Stimulated activated CD4-positive, alpha-beta T cell treated with anti-CD3 and anti-CD28 coated beads, Interleukin-12 subunit alpha, Interleukin-12 subunit beta, amount 100 ng/mL, for 48 hours (primary cell): ENCODE measurements at places on chromosomes 6 and 20.

DNA sequence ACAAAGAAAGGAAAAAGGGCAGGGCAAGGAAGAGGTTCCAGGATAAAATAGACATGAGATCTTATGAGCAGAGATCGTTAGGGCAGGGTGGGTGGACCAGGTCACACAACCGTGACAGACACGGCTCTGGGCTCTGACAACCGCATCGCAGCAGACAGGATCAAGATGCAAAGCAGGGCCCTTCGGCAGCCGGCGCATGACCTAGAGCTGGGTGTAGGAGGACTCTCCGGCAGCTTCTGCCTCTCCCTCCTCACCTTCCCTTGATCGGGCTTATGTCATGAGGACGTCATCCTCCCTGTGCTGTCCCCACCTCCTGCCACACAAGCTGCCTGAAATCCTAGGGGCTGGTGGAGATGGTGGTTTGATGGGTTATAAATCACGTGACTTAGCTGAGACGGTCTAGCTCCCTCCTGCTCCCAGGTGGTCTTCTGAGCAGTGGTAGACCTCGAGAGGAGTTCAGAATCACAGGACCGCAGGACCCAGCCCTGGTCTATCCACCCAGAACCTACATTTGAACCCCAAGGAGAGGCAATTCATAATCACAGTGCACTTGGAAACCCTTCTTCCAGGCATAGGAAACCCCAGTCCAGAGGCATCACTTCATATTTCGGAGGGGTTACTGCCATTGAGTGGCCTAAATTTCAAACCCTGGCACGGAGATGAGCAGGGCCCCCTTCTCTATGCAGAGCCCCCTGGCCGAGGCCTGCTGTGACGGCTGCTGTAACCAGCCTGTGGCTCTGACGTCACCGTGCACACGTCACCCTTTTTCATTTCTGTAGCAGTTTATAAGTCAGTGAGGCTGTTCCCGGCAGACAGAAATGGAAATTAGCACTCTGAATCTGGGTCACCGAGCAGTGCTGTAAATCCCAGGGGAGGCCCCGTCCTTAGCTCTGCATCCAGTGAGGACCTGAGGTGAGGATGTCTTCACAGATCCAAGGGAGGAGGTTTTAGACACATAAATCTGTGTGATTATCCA is 8.7 kb upstream of the CCR6 start:
- DNase-seq, result peak; percentile 38

DNA sequence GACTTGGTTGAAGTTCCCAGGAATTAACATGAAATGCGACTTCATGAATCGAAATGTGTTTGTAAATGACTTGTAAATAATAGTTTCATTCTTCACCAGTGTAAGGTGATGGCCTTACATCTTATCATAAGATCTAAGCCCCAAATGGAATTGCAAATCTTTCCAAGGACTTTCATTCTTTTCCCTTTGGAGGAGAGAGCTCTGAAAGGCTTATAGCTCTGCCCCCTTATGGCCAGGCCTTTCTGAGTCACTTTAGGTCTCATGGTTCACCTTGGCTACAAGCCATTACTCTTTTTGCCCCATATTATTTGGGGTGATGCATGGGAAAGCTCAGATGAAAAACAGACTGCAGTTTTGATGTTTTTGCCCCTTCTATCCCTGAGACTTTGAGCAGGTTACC is 209.1 kb upstream of the BMP2 start:
- DNase-seq, result no peak

GRCh38 chr6:25222006-25222678 is 57.0 kb upstream of the CARMIL1 start:
- DNase-seq, result no peak

GRCh38 chr20:3248167-3248992 is 9.4 kb upstream of the SLC4A11 start:
- no peak for DNase-seq

GRCh38 chr20:5480824-5481600 is 164.3 kb upstream of the PROKR2 start:
- no peak for DNase-seq

- DNase-seq, result no peak
Observed at GRCh38 chr20:16393297-16393696, 180.0 kb downstream of the KIF16B start.

DNA sequence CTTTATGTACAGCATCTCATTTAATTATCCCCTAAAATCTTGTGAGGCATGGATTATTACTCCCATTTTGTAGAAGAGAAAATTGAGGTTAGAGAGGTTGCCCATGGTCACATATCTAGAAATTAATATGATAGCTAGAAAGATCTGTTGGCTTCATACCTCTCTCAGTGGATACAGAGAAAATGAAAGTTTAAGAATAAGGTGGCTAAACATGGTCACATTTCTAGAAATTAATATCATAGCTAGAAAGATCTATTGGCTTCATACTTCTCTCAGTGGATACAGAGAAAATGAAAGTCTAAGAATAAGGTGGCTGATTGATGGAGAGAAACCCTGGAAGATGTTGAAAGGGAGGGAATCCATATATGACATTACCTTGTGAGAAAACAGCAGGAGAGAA is 260.7 kb upstream of the MAN1A1 start:
- DNase-seq, result no peak

DNA sequence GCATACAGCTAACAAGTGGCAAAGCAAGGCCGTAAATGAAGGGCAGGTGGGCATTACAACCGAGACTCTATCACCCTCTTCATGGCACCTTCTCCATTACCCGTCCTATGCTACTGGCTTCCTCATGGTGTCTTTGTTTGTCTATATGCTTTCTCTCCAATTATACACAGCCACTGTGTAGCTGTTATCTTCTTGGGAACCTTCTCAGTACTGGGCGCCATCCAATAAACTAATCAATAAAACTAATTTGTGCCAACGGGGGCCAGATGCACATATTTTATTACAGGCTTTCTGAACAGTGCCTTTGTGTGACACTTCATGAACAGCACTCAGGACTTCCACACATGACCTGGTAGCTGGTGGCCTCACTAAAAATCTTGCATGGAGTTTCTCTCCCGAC is 149.8 kb upstream of the PCSK2 start:
- DNase-seq, result no peak

GRCh38 chr6:158002951-158003853 is 21.5 kb downstream of the SYNJ2 start:
- peak; percentile 49 for DNase-seq

DNA sequence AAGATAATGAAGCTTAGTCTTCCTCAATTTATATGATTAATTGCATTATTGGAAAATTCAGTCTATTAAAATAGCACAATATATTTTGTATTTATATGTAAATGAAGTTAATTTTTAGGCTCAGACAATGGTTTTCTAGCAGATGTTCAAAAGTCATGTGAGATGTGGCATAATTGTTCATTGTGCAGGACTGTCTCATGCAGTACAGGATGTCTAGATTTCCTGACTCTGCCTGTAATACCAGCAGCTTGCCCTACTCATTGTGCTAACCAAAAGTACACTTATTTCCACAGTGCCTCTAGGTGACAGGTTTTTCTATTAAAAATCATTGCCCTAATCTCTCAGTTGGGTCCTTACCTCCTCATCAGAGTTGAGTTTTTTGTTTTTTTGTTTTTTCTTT is 12.4 kb downstream of the RALGAPB start:
- no peak for DNase-seq

- DNase-seq, result no peak
Observed at GRCh38 chr6:112216662-112217551, 37.5 kb downstream of the LAMA4 start.

GRCh38 chr6:34546551-34547321 is 9.4 kb downstream of the SPDEF start:
- no peak for DNase-seq

DNA sequence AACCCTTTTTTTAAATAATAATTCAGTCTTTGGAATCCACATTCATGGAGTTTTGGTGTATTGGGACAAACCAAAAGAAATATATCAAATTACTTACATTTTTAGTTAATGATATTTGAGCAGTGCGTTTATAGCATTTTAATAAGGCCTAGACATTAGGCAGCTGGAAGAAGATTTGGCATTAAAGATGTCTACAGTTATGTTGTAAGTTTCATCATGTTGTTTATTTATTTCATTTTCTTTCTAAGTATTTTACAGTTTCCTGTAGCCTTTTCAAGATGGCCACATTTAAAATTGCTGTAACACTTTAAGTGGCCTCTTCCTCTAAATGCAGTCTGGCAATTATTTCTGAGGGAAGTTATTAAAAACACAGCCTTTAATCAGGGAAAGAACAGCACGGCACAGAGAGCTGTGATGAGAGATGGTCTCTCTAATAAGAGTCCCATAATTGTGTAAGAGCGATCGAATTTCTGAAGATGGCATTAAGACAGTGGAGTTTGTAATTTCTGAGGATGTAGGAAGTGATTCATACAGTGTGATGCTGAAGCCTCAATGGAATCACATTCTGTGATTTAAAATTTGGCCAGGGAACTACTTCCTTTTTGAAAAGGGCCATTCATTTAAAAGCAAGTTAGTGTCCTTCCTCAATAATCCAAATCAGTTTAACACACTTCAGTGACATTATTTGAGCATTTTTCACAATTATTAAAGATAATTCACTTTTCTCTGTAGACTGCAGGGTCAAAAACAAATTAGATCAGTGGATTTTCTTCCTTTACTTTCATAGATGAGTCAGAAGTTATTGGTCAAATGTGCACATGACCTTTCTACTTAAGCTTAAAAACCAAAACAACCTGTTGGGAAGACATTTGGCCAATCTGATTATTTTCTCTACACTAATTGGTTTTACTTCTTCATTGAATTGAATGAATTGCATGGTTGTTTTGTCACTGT is 52.4 kb upstream of the EDN3 start:
- DNase-seq, result no peak

DNA sequence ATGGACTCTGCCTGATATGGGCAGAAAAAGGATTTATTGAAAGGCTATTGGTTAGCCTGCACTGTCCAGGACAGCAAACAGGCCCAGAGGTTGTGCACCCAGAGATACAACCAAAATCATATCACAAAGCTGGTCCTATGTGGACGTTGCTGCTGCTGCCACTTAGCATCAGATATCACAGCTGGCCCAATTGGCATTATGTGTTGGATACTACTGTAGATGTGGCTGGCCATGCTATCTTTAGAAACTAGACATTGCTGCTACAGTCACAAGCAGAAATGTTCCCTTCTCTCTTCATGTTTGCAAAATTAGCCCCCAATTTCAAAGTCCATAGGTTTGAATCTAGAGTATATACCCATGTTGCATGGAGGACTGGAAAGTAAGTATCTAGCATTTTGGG is 42.2 kb upstream of the CEP85L start:
- DNase-seq, result no peak

GRCh38 chr6:170271771-170272314 is 19.0 kb downstream of the DLL1 start:
- no peak for DNase-seq

GRCh38 chr20:25057234-25058050 is 497 bp downstream of the ACSS1 start:
- peak; percentile 51 for DNase-seq

DNA sequence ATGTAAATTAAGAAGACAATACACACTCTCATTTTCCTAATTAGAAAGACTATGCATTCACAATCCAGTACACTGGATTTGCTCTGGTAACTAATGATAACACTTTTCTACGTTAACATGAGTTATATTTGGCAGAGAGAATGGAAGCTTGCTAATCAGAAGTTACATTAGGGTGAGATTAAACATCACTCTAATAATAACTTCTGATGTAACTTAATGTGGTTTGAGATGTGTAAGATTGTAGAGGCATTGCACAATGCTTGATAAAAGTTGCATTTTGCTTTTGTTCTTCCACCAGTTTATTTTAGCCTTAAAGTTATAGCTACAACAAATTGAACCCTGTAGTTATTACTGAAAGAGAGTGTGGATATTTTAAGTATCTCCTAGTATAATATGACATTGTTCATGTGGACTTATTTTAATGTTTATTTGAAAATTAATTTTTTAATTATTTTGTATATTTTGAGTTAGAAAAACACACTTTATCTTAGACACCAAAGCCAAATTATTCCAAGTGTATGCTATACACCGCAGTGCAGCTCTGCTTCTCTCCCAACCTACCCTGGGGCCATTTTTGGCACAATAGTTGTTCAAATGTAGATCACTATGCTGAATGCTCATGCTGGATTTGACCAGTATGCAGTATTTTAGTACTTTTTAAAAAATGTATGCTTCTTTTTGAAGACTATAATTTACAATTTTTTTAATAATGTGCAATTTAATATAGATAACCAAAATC is 143.2 kb downstream of the SLC16A10 start:
- no peak for DNase-seq

DNA sequence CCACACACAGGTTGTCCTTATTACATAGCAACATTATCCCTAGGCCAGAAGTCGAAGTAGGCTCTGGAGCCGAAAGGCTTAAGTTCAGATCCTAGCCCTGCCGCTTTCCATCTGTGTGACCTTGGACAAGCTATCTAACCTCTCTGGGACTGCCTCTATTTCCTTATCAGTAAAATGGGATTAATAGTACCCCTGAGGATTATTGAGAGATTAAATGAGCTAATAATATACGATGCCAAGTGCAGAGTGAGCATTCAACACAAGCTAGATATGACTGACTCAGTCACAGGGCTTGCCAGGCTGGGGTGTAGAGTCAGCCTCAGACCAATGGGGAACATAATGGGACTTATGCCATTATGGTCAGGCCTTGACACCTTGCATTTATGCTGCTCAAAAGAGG is 8.9 kb upstream of the SPATA2 start:
- DNase-seq, result no peak

DNA sequence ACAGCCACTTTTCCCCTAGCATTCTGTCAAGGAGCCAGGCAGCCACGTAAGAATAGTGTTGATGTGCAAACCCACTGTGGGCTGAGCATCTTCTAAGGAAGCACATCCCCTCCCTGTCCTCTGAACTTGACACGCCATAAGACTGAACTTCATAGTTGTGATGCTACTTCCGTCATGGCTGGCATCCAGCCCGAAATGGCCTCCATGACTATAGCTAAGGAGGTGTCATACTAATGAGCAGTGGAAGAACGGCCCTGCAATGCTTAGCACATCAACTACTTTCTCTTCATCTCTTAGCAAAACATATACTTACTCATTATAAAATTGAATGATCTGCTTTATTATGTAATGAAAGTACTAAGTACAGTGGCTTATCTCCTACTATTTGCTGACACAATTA is 110.2 kb downstream of the GJA10 start:
- no peak for DNase-seq
